ENCODE measurements at places on chromosomes 1 and 21. TPM values are rescaled to one million over a fixed set of nuclear protein-coding genes. Genes with fewer than 3 reads are reported as not detected.

ORC1 gene
- 1.1 TPM for total RNA-seq

KRTAP12-2 gene
- not detected for total RNA-seq

XKR8 gene
- 14.5 TPM for total RNA-seq

DNA sequence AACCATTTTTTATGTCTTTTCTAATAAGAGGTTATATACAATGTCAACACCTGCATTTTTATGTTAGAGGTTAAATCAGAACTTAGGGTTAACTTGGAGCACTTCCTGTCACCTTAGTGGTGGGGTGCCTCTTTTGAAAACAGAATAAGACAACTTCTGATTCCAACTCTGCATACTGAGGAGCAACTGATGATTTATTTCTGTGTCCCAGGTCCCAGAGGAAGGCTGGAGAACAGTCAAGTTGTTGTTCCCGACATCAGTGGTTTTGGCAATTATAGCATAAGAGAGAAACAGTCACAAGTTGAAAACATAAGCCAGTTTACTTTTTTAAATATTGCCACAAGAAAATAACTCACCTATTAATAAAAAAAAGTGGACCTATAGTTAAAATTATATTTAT is 871.0 kb upstream of the ADAMTS5 start:
- DNase-seq = no peak

GRCh38 chr1:161506336-161507223 is 1.3 kb downstream of the FCGR2A start:
- no peak for DNase-seq

- DNase-seq = no peak
Measured at GRCh38 chr1:19329611-19330010, 17.5 kb downstream of the SLC66A1 start.

ARHGEF2 gene
- 198 TPM for total RNA-seq

DNA sequence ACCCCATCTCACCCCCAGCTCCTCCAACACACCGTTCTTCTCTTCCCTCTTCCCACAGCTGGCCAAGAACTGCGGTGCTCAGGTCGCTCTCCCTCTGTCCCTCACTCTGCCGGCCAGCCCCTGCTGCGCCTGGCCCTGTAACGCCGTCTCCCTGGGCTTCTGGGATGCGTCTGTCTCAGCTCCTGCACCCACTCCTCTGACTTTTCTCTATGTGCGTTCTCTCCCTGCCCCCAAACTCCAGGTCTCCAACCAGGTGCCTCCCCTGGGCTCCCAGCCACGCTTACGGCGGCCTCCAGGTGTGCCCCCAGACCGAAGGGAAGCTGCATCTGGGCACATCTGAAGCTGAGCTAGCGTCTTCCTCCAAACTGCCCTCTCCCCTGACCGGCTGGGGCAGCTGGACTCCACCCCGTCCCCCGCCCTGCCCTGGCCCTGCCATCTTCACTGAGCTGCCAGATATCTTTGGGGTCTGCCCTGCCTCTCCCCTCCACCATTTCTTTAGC is 2.6 kb downstream of the KRTAP10-12 start:
- DNase-seq = no peak

FCRL5 gene
- not detected for total RNA-seq

DNA sequence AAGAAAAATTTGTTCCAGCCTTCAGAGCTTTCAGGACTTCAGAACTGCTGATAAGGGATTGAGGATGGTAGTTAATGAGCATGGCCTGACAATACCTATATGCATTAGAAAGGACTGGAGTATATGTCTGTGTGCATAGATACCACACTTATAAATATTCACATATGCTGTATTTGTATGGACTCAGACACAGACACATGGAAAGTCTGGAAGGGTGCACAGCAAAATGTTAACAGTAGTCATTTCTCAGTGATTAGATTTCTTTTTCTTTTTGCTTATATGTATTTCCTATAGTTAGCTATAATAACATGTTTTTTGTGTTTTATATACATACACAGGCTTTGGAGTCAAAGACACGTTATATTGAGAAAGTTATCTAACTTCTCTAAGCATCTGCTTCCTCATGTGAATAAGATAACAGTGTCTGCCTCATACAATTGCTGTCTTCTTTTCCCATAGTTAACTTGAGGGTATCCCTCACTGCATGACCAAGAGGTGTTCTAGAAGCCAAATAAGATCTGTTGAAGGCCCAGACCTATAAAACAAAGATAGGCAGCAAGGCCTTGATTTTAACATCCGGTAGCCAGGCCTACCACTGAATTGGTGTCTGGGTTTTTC is 31.3 kb downstream of the INPP5B start:
- DNase-seq = no peak

SON gene
- total RNA-seq = 436 TPM

HCRTR1 gene
- not detected for total RNA-seq

DNA sequence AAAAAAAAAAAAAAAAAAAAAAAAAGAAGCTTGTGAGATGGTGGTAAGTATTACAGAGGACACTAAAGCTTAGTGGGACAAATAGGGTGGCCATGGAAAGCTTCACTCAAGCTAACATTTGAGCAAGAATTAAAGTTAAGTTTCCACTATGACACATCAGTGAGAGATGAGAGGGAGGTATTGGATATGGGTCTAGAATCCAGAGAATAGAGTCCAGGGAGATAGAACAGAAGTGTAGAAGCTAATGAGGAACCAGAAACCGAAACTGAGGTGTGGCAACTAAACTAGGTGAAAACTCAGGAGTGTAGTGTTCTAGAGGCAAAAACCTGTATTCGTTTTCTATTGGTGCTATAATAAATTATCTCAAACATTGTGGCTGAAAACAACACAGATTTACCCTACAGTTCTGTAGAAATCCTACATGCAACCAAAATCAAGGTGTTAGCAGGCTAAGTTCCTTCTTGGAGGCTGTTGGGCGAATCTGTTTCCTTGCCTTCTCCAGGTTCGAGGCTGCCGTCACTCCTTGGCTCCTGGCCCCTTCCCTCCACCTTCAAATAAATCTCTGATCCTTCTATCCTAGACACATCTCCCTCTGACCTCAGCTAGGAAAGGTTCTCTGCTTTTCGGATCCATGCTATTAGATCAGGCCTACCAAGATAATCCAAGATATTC is 36.2 kb downstream of the PTP4A2 start:
- DNase-seq = no peak

LAMTOR2 gene
- total RNA-seq = 35.5 TPM

LHX8 gene
- not detected for total RNA-seq

NUF2 gene
- total RNA-seq = 1.8 TPM

GRCh38 chr1:15212954-15213291 is 34.1 kb upstream of the FHAD1 start:
- DNase-seq = no peak

FGR gene
- 2.9 TPM for total RNA-seq

- DNase-seq = no peak
Measured at GRCh38 chr1:91701472-91701869, 184.5 kb downstream of the TGFBR3 start.

DNA sequence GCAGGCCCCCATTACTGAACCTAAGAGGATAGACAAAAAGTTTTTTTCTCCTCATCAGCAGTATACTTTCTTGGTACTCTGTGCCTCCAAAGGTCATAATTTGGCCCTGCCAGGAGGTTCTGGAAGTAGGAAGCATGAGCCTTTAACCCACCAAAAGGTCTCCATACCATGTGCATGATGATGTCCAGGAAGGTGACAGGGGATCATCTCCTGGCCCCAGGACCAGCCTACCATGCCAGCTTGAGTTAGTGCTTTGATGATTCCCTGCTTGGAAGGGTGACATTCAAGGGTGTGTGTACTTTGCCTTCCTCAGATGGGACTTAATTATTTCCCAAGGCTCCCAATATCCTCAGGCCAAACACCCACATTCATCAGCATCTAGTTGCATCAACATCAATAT is 6.3 kb upstream of the SPRR1A start:
- no peak for DNase-seq

DNA sequence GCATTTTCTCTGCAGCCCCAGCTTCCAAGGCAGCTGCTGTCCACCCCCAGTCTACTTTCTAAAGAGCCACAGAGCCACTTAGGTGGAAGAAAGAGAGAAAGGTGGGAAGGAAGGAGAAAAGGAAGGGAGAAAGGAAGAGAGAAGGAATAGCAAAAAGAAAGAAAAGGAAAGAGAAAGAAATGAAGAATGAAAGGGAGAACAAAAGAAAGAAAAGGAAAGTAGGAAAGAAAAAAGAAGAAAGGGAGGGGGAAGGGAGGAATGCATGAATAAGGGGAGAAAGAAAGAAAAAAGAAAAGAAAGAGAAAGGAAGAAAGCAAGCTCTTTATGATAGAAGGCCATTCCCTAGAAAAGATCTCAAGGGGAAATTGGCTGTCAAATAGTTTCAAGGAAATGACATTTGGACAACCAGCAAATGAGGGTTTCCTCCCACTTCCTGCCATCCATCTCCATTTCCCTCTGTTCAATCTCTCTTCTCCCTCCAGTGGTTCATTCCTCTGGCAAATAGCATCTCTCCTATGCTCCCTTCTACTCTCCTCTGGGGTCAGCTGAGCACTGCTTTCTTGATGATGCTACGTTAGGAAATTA is 3.4 kb upstream of the CSF1 start:
- DNase-seq = no peak

EXTL1 gene
- 0.12 TPM for total RNA-seq

MNDA gene
- total RNA-seq = 0.50 TPM

GRCh38 chr1:27099587-27100334 is 55.2 kb downstream of the SLC9A1 start:
- no peak for DNase-seq

RBM11 gene
- total RNA-seq = 2.4 TPM

Data from CD4-positive, alpha-beta memory T cell (primary cell).